ENCODE measurements at places on chromosomes 5 and 9. TPM values are rescaled to one million over a fixed set of nuclear protein-coding genes. Genes with fewer than 3 reads are reported as not detected.

- DNase-seq: no peak
These were observed 103.2 kb upstream of the VCAN start for GRCh38 chr5:83368319-83368718.

The CBY3 gene
- total RNA-seq: 0.68 TPM

The CXCL14 gene
- not detected for total RNA-seq

- no peak for DNase-seq
These were observed 998.9 kb upstream of the CDH6 start for GRCh38 chr5:30194595-30194994.

The OR1J2 gene
- not detected for total RNA-seq

DNA sequence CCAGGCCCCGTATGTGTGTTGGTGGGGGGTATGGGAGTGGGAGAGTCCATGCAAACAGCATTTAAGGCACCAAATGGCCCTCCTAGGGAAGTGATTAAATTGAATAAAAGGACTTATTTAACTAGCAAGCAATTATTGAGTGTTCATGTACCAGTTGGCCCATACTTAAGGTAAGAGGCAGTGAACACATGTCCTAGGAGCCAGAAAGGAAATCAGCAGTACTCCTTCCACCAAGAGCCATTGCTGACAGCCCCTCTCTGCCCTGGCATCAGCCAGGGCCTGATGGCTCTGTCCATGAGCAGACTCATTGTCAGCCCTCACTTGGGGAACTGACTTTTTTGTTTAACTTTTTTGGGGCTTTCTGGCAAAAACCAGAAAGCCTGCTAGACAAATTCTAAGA, 10.4 kb upstream of the SHROOM1 start:
- DNase-seq: no peak

GRCh38 chr9:316382-316965, 101.8 kb downstream of the DOCK8 start:
- DNase-seq: no peak

GRCh38 chr9:37300620-37301019, 121.9 kb upstream of the GRHPR start:
- no peak for DNase-seq

The TLX3 gene
- total RNA-seq: not detected

GRCh38 chr5:156834916-156835315, 15.2 kb upstream of the PPP1R2B start:
- DNase-seq: no peak

The CNTNAP3 gene
- not detected for total RNA-seq

DNA sequence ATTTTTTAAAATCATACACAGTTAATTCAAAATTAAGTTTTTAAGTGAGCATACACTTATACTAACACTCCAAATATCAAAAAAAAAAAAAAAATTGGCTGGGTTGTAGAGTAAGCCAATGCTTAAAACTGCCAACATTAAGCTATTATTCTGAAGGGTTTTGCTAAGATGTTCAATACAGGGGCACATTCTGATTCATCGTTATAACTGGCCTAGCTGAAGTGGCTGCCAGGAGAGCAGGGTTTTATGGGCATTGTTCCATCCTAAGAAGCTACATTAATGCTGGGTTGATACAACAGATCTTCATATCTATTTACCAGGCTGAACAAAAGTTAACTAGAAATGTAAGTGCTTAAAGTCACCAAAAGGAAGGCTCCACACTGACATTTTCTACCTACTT, 13.4 kb downstream of the ELAVL2 start:
- no peak for DNase-seq

GRCh38 chr5:173775261-173776197, 112.6 kb upstream of the CPEB4 start:
- DNase-seq: no peak

The SPZ1 gene
- not detected for total RNA-seq

The RICTOR gene
- 56.4 TPM for total RNA-seq

- no peak for DNase-seq
These were observed 308.7 kb downstream of the SPOCK1 start for GRCh38 chr5:137190441-137190840.

DNA sequence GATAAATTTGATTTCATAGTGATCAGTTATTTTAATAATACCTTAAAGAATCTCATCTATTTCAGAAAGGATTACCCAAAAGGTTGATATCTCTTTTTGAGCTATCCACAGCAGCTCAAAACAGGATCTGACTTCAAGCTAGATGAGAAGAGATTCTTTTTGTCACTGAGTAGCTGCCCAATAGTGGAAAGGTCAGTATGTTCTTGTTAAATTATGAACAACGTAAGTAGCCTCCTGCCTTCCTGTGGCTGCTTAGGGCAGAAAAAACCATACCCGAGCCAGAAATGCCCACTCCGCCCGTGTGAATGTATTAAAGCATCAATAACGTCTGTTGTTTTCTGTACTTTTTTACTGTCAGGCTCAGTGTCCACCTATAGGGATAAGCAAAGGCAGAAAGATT, 51.3 kb upstream of the PRUNE2 start:
- DNase-seq: no peak
